ENCODE measurements at places on chromosomes 7 and 10.

DNA sequence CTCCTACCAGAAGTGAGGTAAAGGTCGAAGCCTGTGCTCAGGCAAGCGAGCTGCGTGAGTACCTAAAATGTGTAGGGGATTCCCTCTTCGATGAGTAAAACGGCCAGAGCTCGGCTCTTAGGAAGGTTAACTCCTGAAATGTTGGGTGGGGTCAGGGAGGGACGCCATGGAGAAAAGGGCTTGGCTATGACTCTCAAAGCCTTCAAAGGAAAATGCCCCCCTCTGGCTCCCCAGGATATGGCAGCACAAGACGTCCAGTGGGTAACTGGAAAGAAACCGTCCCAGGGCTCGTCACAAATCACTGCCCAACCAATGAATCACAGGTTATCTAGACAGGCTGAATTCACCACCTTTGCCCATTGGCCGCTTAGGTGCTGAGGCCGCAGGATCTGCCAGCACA lies 58.0 kb downstream of the CALML3 start:
- DNase-seq: no peak

DNA sequence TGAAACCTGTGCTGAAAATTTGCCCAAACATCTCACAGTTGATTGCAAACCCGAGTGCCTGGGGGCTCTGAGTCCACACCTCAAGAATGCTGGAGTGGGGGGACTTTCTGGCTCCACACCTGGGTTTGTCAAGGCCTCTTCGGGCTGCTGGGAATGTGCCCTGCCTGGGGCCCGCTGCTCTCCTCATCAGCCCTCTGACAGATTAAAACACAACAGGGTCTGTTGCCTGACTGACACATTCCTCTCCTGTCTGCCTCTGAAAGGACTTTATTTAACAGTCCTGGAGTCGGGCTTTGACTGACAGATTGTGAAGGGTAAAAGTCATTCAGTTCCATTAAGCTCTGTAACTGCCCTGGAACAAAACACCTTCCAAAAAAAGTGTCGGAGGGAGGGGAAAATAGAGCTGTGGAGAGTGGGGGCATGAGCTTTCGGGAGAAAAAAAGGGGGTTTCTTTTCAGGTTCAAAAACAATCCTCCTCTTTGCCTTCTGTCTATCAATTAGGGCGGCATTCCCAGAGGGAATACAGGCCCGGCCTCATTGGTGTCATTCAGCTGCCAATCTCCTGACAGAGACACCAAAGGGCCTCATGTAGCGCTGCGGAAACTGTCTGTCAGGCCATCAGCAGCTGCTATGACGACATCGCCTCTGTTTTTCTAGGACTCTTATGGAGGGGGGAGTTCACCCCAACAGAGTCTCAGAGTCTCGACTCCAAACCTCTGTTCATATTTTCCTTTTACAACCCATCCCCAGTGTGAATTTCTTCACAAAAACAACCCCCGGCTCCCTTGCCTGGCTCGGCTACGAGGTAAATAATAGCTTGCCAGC lies 398.8 kb upstream of the NFE2L3 start:
- DNase-seq: no peak

- DNase-seq: no peak
These were observed 34.2 kb downstream of the TYW1B start for GRCh38 chr7:72793791-72794190.

GRCh38 chr10:26556748-26557640 lies 118.9 kb downstream of the APBB1IP start:
- peak; percentile 55 for DNase-seq

- no peak for DNase-seq
These were observed 162.3 kb downstream of the SVIL start for GRCh38 chr10:29472301-29473086.

GRCh38 chr10:102394801-102395399 lies 605 bp upstream of the NFKB2 start:
- DNase-seq: peak; percentile 59

DNA sequence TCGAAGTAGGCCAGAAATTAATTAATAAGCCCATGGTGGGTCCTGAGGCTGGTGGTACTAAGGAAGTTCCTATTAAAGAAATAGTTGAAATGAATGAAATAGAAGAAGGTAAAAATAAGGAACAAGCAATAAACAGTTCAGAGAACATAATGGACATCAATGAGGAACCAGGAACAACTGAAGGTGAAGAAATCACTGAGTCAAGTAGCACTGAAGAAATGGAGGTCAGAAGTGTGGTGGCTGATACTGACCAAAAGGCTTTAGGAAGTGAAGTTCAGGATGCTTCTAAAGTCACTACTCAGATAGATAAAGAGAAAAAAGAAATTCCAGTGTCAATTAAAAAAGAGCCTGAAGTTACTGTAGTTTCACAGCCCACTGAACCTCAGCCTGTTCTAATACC lies 36.0 kb downstream of the SLK start:
- no peak for DNase-seq

DNA sequence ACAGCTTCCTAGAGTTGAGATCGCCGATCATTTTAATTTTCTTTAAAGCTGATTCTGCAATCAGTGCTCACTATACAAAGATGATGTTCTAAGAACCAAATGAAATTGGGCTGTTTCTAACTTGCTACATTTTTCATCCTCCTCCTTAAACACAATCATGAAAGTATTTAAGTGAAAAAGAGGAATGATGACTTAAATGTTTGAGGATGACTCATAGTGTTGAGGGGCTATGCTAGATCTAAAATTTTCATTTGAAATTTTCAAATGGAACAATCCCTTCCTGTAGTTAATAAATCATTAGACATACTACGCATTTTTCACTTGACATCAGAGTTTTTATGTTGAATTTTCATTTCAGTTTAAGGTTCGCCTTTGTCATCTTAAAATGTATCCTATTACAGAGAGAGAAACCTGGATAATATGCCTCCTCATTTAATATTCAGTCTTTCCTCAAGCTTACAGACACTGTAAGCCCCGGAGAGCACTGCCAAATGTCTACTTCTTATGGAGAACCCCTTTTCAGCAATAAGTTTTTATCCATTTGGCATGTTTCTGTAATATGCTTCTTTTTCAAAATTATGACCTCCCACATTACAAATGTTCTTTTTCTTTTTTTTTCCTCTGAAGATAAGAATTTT lies 499.6 kb downstream of the MAGI2 start:
- no peak for DNase-seq

DNA sequence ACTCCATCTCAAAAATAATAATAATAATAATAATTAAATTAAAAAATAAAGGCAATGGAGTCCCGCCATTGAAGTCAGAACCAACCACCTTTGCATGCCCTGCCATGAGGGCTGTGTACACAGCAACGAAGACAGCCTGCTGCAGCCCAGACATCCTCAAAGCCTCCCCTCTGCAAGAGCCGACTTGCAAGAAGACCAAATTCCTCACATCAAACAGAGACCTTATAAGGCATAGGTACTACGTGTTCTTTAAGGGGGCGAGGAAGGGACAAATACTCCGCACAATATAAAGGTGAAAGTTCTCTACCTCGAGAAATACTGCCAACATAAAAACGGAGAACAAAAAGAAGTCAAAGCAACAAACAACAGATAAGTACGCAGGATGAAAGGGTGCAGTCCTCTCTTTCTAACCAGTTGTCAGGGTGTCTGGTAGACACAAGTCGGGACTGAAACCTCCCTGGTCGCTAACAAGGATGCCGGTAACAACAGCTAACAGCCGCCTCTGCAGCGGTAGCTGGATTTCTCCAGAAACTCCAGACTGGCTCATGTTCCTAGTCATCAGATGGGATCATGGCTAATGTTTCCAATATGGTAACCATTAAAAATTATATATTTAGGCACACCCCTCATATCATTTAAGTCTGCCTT lies 23.6 kb downstream of the FGFR2 start:
- DNase-seq: no peak

DNA sequence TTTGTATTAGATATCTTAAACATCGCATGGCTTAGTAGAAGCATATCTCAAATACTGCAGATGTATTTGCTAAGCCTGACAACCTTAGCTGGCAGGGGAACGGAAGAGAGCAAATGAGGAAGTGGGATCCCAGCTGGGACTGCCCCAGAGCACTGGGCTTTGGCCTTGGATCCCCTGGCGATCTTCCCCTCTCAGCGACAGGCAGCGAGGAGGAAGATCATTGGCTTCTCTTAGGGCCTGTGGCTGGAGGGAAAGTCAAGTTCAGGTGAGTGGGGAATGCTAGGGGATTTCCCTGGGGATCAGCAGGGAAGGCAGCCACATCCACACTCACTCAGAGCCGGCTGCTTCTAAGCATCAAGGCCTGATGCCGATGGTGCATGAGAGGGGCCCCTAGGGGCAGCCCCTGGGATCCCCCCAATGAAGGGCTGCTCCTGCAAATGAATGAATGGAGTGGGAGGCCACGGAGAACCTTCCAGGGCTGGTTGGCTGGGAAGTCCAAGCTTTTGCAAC lies 42.0 kb downstream of the LYZL2 start:
- DNase-seq: peak; percentile 76

GRCh38 chr7:153832160-153832559 lies 220.0 kb upstream of the DPP6 start:
- no peak for DNase-seq

DNA sequence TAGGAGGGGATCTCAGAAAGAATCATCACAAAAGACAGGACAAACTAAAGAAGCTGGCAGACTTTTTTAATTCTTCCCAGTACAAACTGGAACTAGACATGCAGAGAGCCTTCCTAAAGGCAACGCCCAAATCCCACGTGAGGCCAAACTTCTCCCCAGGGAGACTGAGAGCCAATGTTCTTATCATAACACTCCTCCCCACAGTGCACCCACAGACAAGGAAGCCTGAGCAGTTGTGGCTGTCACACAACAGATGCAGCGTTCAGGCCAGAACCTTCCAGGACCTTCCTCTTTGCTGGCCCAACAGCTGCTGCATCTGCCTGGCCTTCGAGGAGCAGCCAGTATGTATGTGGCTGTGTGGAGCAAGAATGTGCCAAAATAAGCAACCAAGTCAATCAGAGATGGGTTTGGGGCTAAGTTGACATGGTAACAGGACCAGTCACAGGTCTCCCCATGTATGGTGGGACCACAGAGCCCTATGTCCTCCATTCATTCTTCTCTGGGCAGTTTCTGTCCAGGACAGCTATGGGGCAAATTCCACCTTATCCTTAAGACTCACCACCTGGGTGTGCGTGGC lies 34.9 kb downstream of the SRPK2 start:
- DNase-seq: no peak

DNA sequence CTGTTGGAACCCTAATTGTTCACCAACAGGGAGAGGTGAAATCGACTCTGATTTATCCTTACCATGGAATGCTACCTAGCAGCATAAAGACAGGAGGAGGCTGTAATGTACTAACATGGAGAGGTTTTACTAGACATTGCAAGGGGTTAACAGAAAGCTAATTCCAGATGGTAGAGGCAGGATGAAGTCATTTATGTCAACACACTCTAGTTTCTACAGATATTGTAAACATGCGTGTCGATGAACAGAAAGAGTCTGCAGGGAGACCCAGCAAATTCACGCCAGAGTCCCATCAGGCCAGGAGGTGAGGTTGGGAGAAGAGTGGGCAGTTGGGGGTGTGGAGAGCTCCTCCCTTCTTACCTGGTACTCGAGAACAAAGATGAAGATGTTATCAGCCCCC lies 7.0 kb downstream of the NPC1L1 start:
- DNase-seq: no peak

DNA sequence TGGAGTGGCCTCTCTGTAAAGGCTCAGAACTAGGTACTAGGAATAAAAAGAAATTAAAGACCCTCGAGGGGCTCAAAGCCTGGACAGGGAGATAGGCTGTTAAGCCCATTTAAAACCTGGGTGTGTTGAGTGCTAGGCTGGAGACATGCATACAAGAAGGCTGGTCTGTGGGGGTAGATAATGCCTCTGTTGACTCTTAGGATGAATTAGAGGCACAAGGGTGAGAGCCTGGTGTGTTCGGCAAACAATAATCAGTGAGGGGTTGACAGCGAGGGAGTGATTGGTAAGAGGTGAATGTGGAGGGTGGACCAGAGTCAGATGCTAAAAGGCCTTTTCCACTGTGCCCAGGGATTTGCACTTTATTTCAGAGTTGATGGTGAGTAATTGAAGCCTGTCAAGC lies 12.7 kb downstream of the GSTO2 start:
- no peak for DNase-seq

GRCh38 chr10:96703358-96703757 lies 17.0 kb downstream of the PIK3AP1 start:
- no peak for DNase-seq

- no peak for DNase-seq
These were observed 50.0 kb upstream of the GRB10 start for GRCh38 chr7:50832744-50833143.

DNA sequence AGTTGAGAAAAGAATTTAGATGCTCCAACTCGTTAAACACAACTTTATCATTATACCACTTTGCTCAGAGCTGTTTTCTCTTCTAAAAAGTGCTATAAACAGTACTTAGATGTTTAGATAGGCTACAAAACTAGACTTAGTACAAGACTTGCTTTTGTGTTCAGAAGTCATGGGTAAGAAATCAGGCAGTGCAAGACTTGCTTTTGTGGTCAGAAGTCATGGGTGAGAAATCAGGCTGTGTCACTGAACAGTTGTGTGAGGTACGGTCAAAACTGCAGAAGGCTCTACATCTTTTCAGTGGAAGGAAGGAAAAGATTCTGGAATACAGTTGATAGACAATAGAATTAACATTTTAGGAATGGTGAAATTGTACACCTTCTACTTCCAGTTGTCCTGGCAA lies 239.7 kb downstream of the DNAJB9 start:
- DNase-seq: no peak

DNA sequence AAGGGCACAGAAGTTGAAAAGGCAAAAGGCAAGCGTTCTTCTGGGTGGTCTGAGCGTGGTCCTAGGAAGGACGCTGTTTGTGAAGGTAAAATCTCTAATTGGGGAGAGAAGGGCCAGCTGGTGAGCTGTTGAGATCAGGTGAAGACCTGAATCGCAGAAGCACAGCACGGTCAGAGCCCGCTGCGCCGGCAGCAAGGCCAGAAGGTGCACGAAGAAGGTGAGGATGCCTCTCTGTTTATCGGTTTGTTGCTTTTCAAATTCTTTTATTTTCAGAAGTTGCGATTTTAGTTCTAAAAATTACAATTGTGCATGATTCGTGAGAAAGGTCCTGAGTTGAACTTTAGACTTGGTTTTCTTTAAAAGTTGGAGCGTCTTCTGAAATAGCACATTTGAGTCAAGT lies 247.8 kb upstream of the FOXK1 start:
- no peak for DNase-seq

DNA sequence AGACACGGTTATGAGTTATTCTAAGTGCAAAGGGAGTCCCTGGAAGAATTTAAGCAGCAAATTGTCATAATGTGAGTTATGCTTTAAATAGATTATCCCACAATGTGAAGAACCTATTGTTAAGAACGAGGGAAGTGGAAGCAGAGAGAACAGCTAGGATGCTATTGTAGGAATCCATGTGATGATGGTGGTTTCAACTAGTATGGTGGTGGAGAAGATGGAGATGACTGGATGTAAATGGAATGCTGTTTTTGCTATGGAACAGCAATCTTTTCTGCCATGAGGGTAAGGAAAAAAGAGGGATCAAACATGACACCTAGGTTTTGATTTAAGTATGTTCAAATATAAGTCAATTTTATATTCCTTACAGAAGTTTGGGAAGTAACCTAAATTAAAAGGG lies 191.3 kb downstream of the RNF133 start:
- DNase-seq: no peak

- DNase-seq: no peak
These were observed 36.5 kb downstream of the EMX2 start for GRCh38 chr10:117578999-117579590.

GRCh38 chr7:21317966-21318915 lies 109.6 kb upstream of the SP4 start:
- DNase-seq: no peak
